ENCODE measurements at places on chromosomes 1 and 21.

- DNase-seq: no peak
These were observed 45.2 kb downstream of the CAMSAP2 start for GRCh38 chr1:200783926-200784325.

DNA sequence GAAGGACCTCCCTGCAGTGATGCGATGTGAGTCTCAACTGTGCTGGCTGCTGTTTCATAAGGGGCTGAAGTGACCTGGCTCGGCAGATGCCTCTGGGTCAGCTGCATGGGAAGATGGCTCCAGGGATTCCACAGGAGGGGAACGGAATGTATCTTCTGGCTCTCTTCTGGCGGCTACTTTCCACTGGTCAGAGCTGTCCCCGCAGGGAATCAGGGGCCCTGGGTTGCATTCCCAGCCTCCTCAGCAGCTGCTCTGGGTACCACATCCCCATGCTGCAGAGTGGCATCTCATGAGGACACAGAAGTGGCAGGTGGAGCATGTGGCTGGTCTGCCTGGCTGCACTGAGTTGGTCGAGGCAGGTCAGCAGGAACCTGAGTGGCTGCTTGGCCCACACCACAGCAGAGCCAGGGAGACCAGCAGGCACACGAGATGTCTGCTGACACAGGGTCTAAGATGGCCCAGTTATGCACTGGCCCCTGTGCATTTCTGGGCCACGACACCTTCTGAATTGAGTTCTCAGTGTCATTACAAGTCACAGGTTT, 42.8 kb downstream of the POFUT2 start:
- no peak for DNase-seq

GRCh38 chr21:14452031-14452726, 69.2 kb upstream of the HSPA13 start:
- no peak for DNase-seq

DNA sequence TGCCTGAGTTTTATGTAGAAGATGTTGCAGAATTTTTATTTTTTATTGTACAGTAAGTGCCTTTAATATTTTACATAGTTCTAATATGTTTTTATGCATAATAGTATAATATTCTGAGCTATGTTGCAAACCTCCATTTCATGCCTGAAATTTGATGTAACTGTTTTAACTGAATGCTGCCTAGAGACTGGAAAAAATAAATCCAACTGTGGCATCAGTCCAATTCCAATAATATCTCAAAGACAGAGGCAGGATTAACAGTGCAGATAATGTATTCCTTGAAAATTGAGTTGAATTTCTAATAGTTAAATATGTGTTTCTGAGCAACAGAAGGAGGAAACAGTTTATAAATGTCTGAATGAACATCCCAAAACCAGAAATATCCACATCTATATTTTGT, 61.1 kb upstream of the KIF1B start:
- no peak for DNase-seq

GRCh38 chr21:15241997-15242736, 177.4 kb upstream of the NRIP1 start:
- DNase-seq: no peak

DNA sequence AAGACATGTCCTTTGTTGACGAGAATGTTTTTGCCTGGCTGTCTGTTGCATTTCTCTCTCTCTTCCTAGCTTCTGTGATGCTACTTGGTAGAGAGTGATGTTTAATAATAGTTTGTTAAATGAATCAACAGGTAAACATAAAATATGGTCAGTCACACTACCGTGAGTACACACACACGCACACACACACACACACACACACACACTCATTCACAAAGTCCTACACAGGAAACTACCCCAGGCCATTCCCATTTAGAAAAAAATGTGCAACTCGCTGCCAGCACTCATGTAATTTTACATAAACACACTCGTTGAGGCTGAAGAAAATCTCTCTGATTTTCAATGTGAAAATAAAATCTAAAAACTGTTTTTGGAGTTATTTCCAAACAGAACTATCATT, 38.7 kb downstream of the RUNX1 start:
- no peak for DNase-seq

DNA sequence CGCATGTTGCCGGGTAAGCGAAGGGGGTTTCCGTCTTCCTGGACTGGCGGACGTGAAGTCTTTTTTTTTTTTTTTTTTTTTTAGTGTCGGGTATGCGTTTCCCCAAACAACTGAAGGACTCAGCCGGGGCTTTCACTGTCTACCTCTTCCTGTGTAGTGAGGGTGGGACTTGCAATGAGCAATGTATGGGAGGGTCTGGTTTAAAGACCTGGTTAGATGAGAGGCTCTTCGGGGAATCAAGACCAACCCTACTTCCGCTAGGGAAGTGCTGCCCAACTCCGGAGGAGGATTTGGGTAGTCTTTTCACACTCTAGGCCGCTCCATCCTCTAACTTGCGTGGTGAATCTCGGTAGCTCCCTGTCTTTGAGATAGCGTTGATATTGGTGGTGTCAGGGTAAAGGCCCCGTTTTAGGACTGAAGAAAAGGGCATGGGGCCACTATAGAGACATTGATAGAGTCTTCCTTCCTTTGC, 754 bp downstream of the PRRC2C start:
- no peak for DNase-seq

- DNase-seq: no peak
These were observed 339.3 kb upstream of the ADAMTS5 start for GRCh38 chr21:27306206-27306605.

DNA sequence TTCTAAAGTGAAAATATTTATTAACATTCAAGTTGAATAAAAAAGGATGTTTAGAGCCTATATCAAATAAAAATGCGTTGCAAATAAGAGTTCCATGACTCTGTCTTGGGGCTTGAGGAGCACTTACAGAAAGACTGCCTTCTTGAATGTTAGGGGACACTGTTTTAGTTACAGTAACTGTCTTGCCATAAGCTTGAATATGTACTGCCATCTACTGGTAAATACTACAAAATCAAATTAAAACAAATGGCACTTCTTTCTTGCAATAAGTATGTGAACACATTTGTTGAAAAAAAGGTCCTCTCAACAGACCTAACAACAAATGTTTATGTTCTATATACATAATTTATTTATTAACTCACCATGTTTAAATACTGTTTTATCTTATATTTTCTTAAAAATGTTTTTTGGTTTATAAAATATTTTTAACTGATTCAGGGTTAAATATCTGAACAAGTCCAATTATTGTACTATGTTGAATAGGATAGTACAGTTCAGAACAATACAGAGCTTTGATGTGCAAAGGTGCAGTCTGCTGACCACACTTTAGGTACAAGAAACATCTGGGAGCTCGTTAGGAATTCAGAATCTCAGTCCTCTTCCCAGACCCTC, 199.5 kb downstream of the LRRIQ3 start:
- no peak for DNase-seq

DNA sequence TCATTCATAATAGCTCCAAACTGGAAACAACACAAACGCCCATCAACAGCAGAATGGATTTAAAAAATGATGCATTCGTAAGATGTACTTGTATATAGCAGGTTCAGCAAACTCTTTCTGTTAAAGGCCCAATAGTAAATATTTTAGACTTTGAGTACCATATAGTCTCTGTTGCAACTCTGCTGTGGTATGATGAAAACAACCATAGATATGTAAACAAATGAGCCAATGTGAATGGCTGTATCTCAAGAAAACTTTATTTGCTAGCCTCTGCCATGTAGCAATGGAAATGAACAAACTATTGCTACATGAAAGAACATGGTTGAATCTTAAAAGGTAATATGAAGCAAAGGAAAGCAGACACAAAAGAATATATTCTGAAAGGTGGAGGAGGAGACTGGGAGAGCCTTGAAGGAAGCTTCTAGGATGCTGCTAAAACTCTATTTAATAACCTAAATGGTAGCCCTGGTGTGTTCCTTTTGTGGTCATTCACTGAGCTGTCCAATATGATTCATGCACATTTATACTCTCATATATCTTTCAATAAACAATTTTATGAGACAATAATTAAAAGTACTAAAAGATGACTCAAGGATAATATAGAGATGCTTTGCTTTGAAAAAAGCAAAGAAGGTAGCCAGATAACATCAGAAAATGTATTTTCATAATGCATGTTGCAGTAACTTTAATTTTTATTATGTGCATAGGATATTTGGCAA, 29.1 kb upstream of the FMO3 start:
- no peak for DNase-seq

GRCh38 chr1:205782627-205783432, 7.5 kb upstream of the RAB29 start:
- DNase-seq: no peak

GRCh38 chr1:243294723-243295121, 38.9 kb downstream of the SDCCAG8 start:
- no peak for DNase-seq

- DNase-seq: no peak
These were observed 148.6 kb upstream of the KRTAP19-8 start for GRCh38 chr21:31186916-31187315.

- no peak for DNase-seq
These were observed 21.1 kb downstream of the SMAP2 start for GRCh38 chr1:40394491-40395172.

DNA sequence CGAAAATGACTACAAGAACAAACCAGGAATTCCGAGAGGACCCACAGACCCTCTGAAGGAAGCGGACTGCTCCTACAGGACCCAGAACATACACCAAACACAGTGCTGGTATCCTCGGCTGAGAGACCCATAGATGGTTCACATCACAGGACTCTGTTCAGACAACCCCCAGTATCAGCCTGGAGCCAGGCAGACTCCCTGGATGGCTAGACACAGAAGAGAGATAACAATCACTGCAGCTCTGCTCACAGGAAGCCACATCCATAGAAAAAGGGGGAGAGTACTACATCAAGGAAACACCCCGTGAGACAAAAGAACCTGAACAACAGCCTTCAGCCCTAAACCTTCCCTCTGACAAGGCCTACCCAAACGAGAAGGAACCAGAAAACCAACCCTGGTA, 434.0 kb upstream of the NR5A2 start:
- DNase-seq: no peak

GRCh38 chr1:100184536-100184935, 6.5 kb upstream of the LRRC39 start:
- no peak for DNase-seq

GRCh38 chr1:94887603-94888171, 39.2 kb downstream of the CNN3 start:
- no peak for DNase-seq

DNA sequence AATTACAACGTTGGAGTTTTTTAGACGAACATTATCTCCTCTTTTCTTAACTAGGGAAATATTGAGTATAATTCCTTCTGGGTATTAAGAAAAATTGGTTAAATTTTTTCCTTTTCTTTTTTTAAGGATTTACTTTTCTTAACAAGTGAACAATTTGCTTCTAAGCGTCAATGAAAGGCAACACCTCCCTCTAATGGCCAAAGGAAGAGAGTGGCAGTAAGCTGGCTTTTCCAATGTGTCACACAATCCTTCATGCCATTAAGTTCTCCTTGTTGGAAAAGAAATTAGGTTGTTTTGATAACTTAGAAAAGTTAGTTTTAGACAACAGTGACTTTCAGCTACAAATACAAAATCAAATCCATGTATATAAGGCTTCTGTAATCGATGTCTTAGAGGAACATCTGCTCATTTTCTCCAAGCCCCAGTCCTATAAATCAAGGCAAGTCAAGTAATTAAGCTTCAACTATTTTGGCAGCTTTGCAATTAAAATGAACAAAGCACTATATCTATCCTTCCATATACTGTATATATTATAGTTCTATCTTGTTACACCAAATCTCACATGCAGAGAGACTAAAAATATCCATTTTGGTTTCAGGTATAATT, 62.8 kb downstream of the EDEM3 start:
- DNase-seq: no peak

DNA sequence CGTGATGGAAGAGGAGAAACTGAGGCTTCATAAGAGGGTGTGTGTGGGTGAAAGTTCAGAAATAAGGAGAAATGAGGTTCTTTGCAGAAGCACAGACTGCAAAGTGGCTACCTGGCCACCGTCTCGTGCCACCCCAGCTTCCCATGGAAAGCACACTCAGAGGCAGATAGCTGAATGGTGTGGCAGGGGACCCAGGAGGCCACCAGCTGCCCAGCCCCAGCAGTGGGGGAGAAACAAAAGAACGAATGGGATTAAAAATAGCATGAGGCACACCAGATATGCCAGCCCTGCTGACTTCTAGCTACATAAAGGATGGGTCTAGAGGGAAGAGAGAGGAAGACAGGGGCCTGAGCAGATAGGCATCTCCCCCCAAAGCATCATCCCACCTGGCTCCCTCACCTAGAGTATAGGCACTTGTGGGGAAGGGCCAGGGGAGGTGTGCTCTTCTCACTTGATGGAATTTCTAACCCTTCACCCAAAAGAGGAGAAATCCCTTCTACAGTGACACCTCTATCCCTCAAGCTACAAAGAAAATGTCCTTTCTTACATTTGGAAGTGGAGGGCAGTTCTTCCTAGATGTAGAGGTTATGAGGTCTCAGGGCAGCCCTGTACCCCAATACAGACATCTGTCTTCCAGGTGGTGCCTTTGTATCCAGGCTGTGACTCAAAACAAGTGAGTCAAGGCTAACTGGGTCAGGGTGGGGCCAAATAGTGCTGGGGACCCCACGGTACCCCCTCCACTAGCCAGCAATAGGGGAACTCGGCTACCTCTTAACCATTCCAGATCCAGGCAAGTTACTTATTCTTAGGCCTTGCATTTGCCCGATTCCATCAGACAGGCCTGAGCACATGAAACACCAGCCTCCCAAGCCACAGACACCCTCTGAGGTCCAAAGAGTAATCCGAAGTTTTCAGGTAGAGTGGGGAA, 3.5 kb downstream of the HDGF start:
- DNase-seq: no peak

DNA sequence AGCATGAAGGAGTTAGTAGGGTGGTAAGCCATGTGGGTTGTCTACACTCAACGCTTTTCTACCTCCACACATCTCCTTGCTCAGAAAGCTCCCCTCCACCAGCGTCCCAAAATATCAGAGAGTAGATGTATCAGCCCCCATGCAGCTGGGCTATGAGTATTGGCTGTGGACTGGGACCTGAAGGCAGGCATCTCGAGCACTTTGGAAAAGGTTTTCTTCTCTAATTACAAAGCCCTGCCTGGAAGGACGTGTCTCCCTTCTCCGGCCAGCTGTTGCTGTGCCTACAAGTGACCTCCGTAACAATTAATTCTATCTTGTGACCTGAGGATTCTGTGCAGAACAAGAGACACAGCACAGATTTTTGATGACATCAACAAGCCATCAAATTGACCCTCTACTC, 142.0 kb upstream of the RUNX1 start:
- DNase-seq: no peak

DNA sequence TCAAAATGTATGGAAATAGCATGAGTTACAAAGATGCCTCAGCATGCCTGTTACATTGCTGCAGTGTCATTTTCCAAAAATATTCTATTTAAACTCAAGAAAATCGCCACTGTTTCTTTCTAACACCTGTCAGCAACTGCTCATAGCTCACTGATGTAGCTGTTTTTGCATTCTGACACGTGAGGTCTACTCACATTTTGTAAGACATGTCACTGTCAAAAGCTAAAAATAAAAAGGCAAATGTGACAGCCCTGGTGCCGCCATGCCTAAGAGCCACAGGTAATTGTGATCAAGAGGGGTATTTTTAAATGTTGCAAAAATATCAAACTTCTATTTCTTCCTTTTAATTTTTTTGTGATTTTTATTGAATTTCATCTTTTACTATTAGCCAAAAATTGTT, 556.2 kb upstream of the TMPRSS15 start:
- DNase-seq: no peak
